ENCODE measurements at places on chromosomes 4 and X.

- DNase-seq: no peak
Observed at GRCh38 chr4:58602731-58603359, 1492.7 kb upstream of the IGFBP7 start.

DNA sequence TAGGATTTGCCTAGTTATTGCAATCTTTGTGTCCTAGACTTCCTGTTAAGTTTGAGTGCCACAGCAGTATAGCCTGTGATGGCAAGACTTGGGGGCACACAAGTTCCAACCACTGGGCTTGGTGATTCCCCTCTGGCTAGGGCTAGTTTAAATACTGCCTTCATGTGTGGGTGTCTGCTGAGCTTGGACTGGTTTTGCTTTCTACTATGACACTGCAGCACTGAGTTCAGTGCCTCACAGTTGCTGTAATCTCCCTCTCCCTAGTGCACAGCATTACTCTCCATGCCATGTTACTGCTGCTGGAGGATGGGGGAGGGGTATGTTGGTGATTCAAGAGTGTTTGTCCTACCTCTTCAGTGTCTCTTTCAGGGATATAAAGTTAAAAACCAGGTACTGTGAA lies 379.6 kb downstream of the IL15 start:
- no peak for DNase-seq

GRCh38 chrX:69215161-69215875 lies 50.1 kb upstream of the PJA1 start:
- DNase-seq: no peak

DNA sequence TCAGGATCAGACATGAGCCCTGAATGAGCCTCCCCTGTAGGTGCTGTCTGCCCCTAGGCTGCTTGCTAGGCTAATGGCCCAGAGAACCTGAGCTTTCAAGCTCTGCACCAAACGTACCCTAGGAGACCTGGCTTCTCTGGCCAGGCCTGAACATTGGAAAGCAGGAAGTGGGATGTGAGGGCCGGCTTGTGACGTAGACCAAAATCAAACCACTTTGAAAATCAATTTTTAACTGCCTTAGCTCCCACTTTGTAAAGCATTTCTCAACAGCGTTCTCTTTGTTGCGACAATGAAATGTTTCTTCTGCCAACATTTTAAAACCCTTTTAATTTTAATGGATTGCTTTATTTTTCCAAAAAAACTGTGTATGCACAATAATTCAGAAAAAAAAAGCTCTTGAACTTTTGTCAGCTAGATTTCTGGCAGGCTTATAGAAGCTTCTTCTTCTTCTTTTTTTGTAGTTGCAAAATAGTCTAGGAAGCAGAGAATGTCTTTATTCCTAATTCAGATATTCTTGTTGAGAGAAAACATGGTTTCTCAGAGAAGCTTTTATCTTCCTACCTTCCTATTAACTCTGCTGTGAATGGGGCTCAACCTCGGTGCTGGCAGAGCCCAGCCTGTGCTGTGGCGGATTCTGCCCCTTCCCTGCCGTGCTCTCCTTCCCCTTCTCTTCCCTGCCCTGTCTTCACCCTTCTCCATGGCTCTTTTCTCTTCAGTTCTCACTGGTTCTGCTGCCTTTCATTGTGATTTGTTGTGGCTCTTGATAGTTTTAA lies 145.2 kb upstream of the SFRP2 start:
- DNase-seq: no peak

DNA sequence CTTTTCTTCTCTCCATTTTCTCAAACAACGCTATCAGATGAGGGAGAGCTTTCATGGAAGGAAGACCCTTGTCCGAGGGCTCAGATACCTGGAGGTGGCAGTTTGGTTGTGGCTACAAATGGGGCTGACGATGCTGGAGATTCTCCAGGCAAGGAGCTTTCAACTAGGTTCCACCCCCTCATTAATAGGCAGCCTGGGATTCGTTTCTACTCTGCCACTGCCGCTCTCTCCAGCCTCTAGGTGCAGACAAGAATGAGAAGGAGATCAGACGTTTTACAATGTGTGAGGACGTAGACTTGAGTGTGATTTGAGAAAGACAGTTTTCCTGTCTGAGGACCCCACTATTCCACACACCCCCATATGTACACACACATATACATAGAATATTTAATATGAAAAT lies 53.1 kb downstream of the ETNPPL start:
- DNase-seq: no peak

- DNase-seq: no peak
Observed at GRCh38 chr4:2576290-2576689, 39.8 kb downstream of the FAM193A start.

DNA sequence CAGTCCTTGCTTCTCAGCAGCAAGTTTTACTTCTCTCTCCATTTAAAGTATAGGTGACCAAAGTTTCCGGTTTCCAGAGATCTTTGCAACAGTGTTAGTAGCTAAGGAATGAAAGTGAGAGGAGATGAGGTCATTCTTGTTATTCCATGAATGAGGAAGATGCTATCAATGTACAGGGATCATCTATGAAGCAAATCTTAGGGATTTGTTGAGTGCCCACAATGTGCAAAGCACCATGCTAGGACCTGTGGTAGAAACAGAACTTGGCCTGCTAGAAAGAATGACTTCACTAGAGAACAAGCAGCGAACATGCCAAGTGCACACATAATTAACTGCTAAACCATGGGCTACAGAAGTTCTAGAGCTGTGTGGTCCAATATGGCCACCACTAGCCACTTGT lies 112.5 kb downstream of the MID1 start:
- DNase-seq: no peak

- DNase-seq: no peak
Observed at GRCh38 chr4:163701916-163702315, 207.4 kb downstream of the TMA16 start.

DNA sequence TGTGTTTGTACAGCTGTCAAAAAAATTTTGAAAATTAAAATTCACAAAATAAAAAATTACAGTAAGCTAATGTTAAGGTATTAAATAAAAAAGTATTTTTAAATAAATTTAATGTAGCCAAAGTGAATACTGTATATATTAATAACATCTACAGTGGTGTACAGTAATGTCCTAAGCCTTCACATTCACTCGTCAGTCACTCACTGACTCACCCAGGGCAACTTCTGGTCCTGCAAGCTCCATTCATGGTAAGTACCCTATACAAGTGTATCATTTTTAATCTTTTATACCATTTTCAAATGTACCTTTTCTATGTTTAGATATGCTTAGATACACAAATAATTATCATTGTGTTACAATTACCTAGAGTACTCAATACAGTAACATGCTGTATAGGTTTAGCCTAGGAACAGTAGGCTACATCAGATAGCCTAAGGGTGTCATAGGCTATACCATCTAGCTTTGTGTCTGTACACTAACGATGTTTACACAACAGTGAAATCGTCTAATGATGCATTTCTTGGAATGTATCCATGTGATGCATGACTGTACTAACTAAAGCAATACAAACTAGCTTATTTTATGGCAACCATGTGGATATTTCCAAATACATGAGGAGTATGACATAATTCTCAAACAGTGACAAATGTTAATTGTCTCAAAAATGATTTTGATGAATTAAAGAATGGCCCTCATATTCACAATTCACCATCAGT lies 13.7 kb downstream of the DDX60 start:
- DNase-seq: no peak

DNA sequence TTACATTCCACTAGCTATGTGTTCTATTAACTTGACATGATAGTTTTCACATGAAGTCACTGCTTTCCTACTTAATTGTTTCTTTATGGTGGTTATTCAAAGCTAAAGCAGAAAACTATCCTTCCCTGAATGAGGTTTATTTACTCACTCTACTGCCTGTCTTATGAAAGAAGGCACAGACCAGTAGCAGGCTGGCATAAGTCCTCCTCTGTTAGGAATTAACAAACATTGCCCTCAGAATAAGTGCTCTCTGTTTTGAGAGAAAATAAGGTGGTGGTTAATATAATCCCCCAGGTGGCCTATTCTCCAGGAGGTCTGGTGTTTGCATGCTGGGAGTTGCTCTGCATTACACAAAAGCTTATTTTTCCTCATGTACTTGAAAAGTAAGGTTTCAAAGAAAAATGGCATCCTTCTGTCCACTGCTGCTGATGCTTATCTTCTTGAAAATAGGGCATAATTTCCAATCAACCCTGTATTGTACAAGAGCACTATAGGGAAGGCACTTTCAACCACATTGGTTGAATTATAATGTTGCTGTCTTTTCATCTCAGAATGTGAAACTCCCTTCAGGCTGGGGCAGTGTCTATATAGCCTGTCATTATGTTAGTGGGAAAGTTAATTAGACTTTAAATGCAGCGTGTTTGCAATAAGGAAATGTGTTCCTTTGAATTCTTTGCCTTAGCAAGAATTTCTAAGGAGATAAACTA lies 119.7 kb upstream of the TBC1D9 start:
- no peak for DNase-seq

- no peak for DNase-seq
Observed at GRCh38 chr4:169416997-169417396, 146.2 kb upstream of the SH3RF1 start.

DNA sequence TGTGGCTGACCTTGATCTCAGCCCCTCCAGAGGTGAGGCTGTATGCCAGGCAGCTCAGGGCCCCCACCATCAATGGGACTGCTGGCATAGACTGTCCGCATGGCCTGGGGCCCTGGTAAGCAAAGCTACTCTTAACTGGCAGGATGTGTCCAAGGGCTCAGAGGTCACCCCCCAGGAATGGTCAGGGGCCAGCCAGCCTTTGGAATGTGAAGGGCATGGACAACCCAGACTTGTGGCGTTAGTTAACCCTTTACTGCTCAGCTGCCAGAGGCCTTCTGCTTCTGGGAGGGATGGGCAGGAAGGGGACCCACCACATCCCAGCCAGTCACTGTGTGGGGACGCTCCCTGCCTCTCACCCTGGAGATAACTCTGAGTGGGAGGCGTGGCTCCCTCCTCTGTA lies 80.1 kb upstream of the PSAPL1 start:
- DNase-seq: no peak

- DNase-seq: no peak
Observed at GRCh38 chr4:169530048-169530447, 82.3 kb downstream of the NEK1 start.

- no peak for DNase-seq
Observed at GRCh38 chr4:159538556-159538955, 435.7 kb downstream of the RAPGEF2 start.

DNA sequence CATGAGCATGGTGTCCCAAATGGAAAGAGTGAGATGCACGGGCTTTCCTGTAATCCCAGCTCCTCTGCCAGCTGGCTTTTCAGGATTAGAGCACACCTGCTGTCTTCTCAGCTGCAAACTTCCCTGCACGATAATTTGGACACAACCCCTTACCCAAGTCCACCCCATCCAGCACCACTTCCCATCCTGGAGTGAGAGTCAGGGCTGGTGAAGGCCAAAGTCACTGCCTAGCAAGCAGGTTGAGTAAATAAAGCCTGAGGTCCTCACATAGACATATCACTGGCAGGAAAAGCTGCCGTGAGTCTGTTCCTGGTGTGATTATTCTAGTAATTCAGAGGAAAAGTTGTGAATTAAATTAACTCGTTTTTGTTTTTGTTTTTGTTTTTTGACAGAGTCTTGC lies 113.9 kb upstream of the MBNL3 start:
- DNase-seq: no peak

DNA sequence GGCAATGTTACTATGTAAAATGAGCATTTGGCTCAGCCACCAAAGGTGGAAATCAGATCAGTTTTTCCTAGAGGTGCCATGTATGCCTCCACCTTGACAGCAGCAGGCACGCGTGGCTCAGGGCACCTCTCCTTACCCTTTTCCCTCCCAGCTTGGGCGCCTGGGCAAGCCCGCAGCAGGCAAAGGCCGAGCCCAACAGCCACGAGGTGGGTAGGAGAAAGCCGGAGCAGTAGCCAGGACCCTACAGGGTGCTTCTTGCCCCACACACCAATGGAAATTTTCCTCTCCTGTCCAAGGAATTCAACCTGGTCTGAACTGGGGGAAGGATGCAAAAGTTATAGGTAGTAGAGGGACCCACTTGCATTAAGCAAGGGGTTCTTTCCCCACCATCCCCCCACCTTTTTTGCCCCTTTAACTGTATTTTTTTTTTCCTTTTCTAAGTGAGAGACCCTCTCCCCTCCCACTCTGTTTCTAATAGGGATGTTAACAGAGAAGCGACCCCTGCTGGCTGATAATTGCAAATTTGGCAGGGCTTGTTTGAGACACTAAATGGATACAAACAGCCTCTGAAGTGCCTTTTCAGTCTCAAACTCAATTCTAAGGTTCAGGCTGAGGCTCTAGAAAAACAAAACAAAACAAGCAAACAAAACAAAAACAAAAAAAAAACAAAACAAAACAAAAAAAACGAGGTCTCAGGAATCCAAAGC lies 895.1 kb downstream of the PCDH18 start:
- no peak for DNase-seq

DNA sequence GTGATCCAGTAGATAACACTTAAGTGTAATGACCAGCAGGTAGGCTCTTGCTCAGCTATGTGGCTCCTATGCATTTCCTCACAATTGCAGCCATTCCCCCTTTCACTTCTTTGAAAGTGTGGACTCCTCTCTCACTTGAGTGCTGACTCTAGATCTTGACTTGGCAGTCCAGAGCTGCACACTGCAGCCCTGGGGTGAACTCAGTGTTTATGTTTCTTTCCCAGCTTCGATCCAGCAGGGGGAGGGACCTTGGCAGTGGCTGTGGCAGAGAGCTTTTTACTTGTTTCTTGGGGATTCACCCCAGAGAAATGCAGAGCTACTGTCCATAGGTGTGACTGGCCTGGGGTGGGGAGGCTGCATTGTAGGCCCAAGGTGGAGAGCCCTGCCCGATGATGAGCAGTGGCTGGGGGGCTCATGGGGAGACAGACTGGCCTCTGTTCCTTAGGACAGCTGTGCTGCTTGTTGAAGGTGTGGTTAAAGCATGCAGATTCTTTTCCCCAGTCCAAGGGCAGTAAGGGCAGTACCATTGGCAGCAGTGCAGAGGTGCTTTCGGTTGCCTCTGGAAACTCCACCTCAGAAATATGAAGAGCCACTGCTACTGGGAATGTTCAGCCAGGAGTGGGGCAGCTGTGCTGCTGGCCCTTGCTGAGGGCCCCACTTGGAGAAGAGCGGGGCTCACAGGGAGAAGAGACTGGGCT lies 134.7 kb downstream of the SH3BGRL start:
- DNase-seq: no peak

GRCh38 chr4:112736718-112737135 lies 99.8 kb downstream of the LARP7 start:
- DNase-seq: no peak

DNA sequence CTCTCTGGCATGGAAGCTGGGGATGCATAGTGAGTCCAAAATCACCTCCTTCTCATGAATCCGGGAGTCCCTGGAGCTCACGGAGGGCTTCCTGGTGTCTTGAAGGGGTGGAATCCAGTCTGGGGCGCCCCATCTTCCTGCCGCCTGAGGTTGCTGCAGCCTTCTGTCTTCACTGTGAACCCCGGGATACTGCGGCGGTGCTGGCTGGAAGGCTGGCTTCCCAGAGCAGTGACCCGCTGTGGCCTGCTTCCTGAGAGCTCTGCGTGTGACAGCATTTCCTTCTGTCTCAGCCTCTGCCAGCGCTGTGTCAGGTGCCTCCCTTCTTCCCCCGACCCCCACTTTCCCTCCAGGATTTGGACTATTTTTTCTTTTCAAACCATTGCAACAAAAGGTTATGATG lies 98.8 kb upstream of the STOX2 start:
- DNase-seq: no peak

GRCh38 chr4:15336410-15337167 lies 91.2 kb upstream of the C1QTNF7 start:
- no peak for DNase-seq
